ENCODE measurements at places on chromosomes 11 and 22.
A peak's percentile ranks its signal among the peaks of the same experiment; 100 is the strongest.

GRCh38 chr22:39956932-39957664, 3.1 kb upstream of the TMA7B start:
- DNase-seq: no peak

DNA sequence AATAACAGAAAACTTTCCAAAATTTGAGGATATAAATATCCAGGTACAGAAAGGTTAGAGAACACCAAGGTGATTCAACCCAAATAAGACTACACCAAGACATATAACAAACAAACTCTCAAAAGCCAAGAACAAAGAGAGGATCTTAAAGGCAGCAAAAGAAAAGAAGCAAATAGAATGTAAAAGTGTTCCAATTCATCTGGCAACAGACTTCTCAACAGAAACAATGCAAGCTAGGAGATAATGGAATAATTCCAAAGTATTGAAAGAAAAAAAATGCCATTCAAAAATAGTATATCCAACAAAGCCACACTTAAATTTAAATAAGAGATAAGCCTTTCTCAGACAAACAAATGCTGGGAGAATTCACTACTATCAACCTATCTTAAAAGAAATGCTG, 153.0 kb upstream of the FAT3 start:
- DNase-seq: no peak

GRCh38 chr22:37491559-37492427, 5.6 kb upstream of the MFNG start:
- no peak for DNase-seq

GRCh38 chr11:60919320-60919719, 4.9 kb upstream of the TMEM132A start:
- DNase-seq: no peak

GRCh38 chr11:58060939-58061672, 30.4 kb downstream of the OR6Q1 start:
- peak; percentile 46 for DNase-seq

- no peak for DNase-seq
These were observed 114.4 kb upstream of the BLID start for GRCh38 chr11:122230385-122230755.

DNA sequence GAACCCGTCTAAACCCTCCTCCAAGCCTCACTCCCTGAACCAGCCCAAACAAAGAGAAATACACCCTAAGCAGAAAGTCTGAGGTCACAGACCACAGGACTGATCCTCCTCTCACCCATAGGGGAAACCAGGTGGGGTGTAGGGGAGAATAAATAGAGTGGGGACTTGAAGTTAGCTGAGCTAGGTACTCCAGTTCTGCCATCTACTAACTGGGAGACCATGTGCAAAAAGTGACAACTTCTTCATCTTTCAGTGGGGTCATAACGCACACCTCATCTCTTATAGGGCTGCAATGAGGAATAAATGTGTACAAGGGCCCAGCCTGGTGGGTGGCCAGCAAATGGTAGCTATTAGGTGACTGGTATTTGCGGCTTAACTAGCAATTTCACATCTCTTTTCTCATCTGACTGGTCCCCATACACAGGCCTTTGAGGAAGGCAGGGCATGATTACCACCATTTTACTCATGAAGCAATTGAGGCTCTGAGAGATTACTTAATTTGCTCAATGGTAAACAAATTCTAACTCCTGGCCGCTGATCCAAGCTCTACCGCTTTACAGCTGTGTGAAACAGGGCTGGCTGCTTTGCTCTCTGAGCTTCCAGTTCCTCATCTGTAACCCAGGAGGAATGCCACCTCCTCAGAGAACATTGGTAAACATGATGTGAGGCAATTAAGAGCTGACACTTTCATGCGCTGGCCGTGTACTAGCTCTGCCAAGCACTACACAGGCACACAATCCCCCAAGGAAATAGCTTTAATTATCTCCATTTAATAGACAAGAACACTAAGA, 16.6 kb downstream of the TBC1D10A start:
- no peak for DNase-seq
